ENCODE measurements at places on chromosomes 16 and 17. TPM values are rescaled to one million over a fixed set of nuclear protein-coding genes. Genes with fewer than 3 reads are reported as not detected.

DNA sequence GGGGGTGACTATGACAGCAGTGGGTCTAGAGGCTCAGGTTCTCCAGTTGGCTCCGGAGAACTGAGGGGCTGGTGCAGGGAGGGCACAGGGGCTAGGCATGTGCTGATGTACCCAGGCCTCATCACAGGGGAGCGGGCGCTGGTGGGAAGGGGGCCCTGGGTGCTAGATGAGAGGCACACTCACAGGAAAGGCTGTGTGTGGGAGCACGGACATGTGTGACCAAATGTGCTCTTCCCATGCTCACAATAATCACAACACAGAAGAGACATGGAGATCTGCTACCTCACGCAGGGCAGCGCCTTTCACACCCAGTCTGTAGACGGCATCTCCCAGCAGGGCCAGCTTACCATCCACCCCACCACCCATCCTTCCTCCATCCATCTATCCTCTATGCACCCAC, 17.4 kb upstream of the RASD1 start:
- no peaks in the 10 kb centered on the region for H3K27me3 ChIP-seq
- DNase-seq = no peak
- H3K27ac ChIP-seq = no peak overlapping the region
- peaks cover 30% of the 10 kb centered on the region for H3K4me1 ChIP-seq

DNA sequence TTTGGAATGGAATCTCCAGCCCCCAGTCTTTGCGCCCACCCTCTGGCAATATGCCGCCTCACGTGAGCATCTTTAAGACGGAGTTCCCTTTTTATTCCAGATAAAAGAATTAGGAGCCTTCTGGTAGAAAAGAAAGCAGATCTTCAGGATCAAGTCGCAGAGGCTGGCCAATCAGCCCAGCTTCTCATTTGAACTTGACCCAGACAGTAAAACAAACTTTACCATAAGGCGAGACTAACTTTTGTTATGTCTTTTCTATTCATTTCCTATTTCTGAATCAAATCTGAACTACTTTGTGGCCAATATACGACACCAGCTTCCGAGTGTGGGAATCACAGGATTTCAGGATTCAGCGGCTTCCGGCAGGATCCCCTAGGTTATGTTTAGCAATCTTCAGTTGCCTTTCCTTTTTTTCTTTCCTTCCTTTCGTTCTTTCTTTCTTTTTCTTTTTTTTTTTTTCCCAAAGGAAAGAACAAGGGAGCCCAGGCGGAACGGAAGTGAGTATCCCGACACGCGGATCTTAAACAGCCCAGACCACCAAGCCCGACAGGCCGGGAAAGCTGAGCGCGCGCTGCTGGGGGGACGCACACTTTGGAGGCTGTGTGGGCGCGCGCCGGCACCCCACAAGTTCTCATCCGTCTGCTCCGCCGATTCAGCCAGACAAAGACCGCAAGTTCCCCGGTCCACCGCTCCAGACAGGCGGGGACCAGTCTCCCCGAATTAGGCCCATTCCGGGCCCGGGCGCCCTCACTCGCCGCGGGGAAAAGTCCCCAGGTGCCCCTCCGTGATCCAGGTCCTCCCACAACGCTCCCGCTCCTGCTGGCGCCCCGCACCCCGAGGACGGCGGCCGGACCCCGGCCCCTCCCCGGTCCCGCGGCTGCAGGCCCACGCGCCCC, 633 bp downstream of the TBC1D16 start:
- H3K4me1 ChIP-seq = peaks cover 22% of the 10 kb centered on the region
- peak overlapping the region; percentile 70 for H3K4me3 ChIP-seq
- H3K27ac ChIP-seq = peak overlapping the region; percentile 81
- DNase-seq = no peak
- H3K27me3 ChIP-seq = no peaks in the 10 kb centered on the region

DNA sequence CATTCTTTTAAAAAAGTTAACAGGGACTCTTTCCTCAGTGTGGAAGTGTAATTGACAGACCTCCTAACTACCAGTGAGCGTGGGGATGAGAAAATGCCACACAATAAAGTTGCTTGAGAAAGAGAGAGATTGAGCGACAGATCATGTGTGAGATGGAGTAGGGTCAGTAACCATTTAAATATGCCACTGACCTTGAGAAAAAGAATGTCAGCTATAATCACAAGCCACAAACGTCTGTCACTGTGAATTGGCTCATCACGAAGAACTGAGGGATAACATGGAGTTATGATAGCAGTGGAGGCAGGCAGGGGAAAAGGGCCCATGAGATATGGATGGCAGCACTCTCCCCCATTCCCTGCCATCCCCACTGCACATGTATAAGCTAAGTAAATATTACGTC, 253.9 kb downstream of the SLC39A11 start:
- H3K36me3 ChIP-seq = no peaks in the 10 kb centered on the region
- H3K4me3 ChIP-seq = no peak overlapping the region
- no peak overlapping the region for H3K27ac ChIP-seq

DNA sequence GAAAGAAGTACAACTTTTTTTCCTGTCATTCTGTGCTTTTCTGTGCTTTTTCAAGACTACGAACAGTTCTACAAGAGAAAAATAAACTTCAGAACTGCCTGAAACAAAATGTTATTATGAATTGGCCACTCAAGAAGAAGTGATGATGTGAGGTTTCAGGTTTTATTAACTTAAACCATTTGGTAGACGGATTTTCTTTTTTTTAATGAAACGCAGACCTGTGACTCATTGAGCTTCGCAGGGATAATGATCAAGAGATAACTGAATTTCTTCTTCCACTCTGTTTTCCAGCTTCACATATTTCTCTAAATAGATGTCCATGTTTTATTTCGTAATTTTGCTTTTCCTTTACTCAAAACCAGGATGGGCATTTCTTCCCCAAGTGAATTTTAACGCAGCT, 32.7 kb downstream of the AIPL1 start:
- H3K27me3 ChIP-seq = no peaks in the 10 kb centered on the region
- no peak for DNase-seq
- H3K27ac ChIP-seq = no peak overlapping the region
- H3K36me3 ChIP-seq = no peaks in the 10 kb centered on the region

DNA sequence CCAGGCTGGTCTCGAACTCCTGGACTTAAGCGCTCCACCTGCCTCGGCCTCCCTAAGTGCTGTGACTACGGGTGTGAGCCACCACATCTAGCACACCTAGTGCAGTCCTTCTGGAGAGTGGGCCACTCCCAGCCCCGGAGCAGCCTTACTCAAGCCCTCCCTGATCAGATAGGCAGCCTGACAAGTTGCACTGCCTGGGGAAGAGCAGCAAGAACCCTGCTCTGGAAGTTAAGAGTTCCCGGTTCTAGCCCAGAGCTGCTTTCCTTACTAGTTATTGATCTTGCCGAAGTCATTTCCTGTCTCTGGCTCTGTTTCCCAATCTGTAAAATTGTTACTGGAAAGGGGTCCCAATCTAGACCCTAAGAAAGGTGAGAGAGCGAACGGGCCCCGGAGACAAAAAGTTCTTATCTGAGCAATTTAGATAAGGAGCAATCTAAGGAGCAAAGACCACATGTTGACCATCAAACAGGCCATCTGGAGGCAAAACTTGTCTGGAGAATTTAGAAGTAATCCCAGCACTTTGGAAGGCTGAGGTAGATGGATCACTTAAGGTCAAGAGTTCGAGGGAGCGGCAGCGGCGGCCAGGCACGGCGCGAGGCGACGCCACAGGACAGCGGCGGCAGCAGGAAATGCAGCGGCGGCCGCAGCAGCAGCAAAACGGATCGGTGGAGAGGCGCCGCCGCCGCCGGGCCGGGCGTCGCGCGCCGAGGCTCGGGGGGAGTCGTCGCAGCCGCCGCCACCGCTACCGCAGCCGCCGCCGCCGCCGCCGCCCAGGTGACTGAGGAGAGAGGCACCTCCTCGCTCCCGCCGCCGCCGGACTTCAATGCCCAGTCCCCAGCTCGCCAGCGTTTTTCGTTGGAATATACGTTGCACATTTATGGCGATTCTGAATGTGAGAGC, 4.3 kb upstream of the NAGLU start:
- H3K4me1 ChIP-seq = peaks cover 48% of the 10 kb centered on the region
- H3K36me3 ChIP-seq = no peaks in the 10 kb centered on the region
- no peaks in the 10 kb centered on the region for H3K27me3 ChIP-seq
- peak overlapping the region; percentile 71 for H3K4me3 ChIP-seq

DNA sequence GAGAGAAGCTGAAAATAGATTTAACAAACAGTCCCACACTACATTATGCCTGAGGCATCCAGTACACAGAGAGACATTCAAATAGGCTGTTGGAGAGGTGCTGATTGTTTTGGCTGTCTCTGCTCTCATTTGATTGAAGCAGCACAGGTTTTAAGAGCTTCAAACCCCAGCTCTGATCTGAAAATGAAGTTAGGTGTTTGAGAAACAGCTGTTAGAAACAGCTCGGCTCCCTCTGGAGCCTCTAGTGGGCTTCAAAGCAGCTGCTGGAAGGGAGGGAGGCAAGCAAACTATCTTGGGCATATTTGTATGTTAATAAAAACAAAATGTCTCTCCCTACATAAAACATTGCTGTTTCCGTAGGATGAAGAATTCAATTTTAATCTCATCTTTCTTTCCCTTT, 607.3 kb upstream of the GOT2 start:
- H3K4me3 ChIP-seq = no peak overlapping the region
- H3K27ac ChIP-seq = no peak overlapping the region
- H3K36me3 ChIP-seq = no peaks in the 10 kb centered on the region
- H3K4me1 ChIP-seq = no peaks in the 10 kb centered on the region
- H3K27me3 ChIP-seq = no peaks in the 10 kb centered on the region
- DNase-seq = no peak

NHERF2 gene
- 13.2 TPM for total RNA-seq

NPIPA8 gene
- total RNA-seq = 19.4 TPM

MYL4 gene
- not detected for total RNA-seq

PARD6A gene
- total RNA-seq = 2.3 TPM

MMP28 gene
- total RNA-seq = 29.1 TPM

CDH3 gene
- 145 TPM for total RNA-seq

ASGR1 gene
- 1.1 TPM for total RNA-seq
